ENCODE measurements at places on chromosomes 12 and 14.
A peak's percentile ranks its signal among the peaks of the same experiment; 100 is the strongest.

DNA sequence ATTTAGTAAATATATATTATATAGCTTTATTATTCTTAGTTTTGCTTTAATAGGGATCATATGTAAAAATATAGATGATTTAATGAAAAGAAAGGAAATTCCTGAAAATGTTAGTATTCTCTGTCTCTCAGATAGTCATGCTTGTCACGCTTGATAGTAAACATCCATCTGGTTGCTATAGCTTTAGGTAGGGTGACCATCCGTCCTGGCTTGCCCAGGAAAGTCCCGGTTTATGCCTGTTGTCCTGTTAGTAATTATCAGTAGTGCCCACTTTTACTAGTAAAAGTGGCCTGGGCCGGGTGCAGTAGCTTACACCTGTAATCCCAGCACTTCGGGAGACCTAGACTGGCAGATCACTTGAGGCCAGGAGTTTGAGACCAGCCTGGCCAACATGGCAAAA is 23.8 kb downstream of the CFAP54 start:
- no peaks in the 10 kb centered on the region for H3K36me3 ChIP-seq
- no peak for DNase-seq
- H3K27me3 ChIP-seq: no peaks in the 10 kb centered on the region
- H3K4me3 ChIP-seq: no peak overlapping the region

GRCh38 chr12:66573605-66574004 is 105.3 kb downstream of the GRIP1 start:
- no peak overlapping the region for H3K27ac ChIP-seq
- no peaks in the 10 kb centered on the region for H3K4me1 ChIP-seq
- no peaks in the 10 kb centered on the region for H3K36me3 ChIP-seq
- no peaks in the 10 kb centered on the region for H3K27me3 ChIP-seq
- no peak for DNase-seq

- peaks cover 9% of the 10 kb centered on the region for H3K4me1 ChIP-seq
- H3K27ac ChIP-seq: peak overlapping the region; percentile 60
- peaks cover 80% of the 10 kb centered on the region for H3K36me3 ChIP-seq
- H3K27me3 ChIP-seq: no peaks in the 10 kb centered on the region
- no peak overlapping the region for H3K4me3 ChIP-seq
Observed at GRCh38 chr12:108803428-108804105, 53.8 kb downstream of the SSH1 start.

- no peaks in the 10 kb centered on the region for H3K27me3 ChIP-seq
- H3K36me3 ChIP-seq: peaks cover 45% of the 10 kb centered on the region
- H3K4me1 ChIP-seq: peaks cover 1% of the 10 kb centered on the region
- DNase-seq: no peak
- no peak overlapping the region for H3K27ac ChIP-seq
Observed at GRCh38 chr12:122544537-122544936, 17.5 kb downstream of the KNTC1 start.

DNA sequence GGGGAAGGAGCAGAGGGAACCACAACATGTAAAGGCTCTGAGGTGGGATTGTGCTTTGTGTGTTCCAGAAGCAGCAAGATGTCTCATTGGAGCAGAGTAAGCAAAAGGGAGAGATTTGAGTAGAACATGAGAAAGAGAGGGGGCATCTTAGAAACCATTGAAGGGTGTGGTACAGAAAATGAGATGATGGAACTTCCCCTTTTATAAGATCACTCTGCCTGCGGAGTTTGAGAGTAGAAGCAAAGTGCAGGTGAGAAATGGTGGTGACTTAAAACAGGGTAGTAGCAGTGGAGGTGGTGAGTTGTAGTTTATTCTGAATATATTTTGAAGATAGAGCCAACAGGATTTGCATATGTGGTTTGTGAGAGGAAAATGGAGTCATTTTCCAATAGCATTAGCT is 56.0 kb downstream of the FBXO34 start:
- peaks cover 36% of the 10 kb centered on the region for H3K4me1 ChIP-seq
- no peak overlapping the region for H3K27ac ChIP-seq
- peaks cover 18% of the 10 kb centered on the region for H3K36me3 ChIP-seq
- H3K27me3 ChIP-seq: no peaks in the 10 kb centered on the region
- no peak for DNase-seq
- H3K4me3 ChIP-seq: no peak overlapping the region

GRCh38 chr12:49932023-49932422 is 18.5 kb upstream of the AQP2 start:
- H3K4me3 ChIP-seq: no peak overlapping the region
- no peaks in the 10 kb centered on the region for H3K36me3 ChIP-seq
- H3K27me3 ChIP-seq: peaks cover 7% of the 10 kb centered on the region
- no peak overlapping the region for H3K27ac ChIP-seq

- no peak overlapping the region for H3K27ac ChIP-seq
- no peaks in the 10 kb centered on the region for H3K36me3 ChIP-seq
- no peak overlapping the region for H3K4me3 ChIP-seq
- peaks cover 3% of the 10 kb centered on the region for H3K4me1 ChIP-seq
- H3K27me3 ChIP-seq: peaks cover 62% of the 10 kb centered on the region
Observed at GRCh38 chr12:125185311-125185739, 120.1 kb downstream of the AACS start.

DNA sequence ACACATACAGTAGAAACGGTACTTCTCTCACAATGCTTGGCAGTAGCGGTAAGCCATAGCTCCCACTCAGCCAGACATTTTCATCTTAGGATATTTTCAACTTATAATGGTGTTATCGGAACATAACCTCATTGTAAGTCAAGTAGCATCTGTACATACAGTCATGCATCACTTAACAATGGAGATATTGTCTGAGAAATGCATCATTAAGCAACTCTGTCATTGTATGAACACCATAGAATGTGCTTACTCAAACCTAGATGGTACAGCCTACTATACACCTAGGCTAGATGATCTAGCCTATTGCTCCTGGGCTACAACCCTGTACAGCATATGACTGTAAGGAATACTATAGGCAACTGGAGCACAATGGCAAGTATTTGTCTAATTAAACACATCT is 40.8 kb downstream of the RPS6KA5 start:
- H3K36me3 ChIP-seq: peaks cover 21% of the 10 kb centered on the region
- H3K27me3 ChIP-seq: no peaks in the 10 kb centered on the region

DNA sequence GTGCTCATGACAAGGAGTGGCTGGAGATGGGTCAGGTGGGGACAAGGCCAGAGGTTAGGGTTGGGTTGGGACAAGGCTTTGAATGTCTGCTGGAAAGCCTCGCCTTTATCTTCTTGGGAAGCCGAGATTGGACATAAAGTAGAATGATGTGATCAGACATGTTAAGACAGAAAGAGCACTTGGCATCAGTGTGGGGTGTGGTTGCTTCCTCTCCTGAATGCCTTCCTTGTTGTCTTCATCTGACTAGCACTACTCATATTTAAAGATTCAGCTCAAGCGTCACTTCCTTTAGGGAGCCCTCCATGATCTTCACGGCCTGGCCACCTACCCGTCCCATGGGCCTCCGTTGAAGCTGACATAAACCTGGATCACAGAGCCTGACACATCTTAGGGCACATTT is 14.8 kb upstream of the C12orf75 start:
- H3K36me3 ChIP-seq: peaks cover 69% of the 10 kb centered on the region
- H3K4me1 ChIP-seq: peaks cover 35% of the 10 kb centered on the region
- no peaks in the 10 kb centered on the region for H3K27me3 ChIP-seq
- DNase-seq: no peak
- H3K27ac ChIP-seq: no peak overlapping the region
- H3K4me3 ChIP-seq: no peak overlapping the region

- H3K36me3 ChIP-seq: no peaks in the 10 kb centered on the region
- H3K27ac ChIP-seq: no peak overlapping the region
- H3K27me3 ChIP-seq: no peaks in the 10 kb centered on the region
- DNase-seq: no peak
- H3K4me3 ChIP-seq: no peak overlapping the region
Observed at GRCh38 chr12:115140981-115141655, 457.1 kb upstream of the TBX3 start.

DNA sequence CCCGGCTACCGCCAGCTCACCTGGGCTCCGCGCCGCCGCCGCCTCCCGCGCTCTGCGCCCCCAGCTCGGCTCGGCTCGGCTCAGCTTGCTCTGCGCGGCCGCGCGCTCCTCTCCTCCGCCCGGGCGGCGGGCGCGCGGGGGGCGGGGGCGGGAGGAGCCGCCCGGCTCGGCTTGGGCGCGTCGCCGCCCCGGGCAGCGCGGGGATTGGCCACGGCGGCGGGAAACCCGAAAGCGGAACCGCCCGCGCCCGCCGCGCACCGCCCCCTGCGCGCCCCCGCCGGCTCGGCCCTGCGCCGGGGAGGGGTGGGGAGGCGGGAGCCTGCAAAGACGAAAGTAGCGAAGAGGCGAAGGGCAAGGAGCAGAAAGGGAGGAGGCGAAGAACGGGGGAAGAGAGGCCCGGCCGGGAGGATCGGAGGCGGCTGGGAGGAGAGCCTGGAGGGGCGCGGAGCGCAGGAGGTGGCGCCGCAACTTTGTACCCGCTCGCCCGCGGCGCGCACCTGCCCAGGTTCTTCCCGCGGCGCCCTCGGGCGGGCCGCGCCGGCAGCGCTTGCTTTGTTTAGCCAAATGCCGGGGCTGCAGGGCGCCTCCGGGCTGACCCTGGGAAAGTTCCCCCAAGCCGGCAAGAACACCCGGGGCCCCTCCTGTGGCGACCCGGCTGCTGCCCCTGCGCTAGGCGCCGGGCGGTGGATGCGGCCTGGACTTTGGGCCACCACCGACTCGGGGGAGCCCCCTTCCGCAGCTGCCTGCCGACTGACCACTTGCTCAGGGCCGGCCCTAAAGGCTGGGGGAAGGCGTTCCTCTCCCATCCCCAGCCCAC is at the start of gene CAMKK2:
Gene CAMKK2 (minus strand): TSS at position 92 of the 817 bp plus-strand sequence. CDS start 22,183 bp downstream, outside the sequence.
- H3K36me3 ChIP-seq: peaks cover 15% of the 10 kb centered on the region
- H3K27ac ChIP-seq: peak within 1 kb of the TSS; percentile 86
- peaks cover 4% of the 10 kb centered on the region for H3K27me3 ChIP-seq

DNA sequence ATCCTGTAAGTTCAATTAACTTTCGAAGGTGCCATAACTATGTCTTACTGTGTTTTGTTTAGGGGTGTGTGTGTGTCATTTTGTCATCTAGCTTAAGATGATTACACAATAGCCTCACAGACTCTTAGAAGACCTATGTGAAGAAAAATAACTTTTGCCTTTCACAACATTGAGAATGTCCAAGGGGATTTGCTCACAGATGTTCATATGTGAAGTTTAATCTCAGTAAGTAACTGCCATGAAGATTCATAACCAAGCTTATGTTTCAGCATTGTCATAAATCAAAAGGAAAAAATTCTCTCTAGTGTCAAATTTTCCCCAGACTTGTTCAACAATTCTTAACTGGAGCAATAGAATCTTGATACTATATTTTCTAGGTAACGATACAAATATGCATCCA is 226.1 kb upstream of the PRKD1 start:
- H3K27me3 ChIP-seq: no peaks in the 10 kb centered on the region
- no peak for DNase-seq
- H3K27ac ChIP-seq: no peak overlapping the region
- H3K36me3 ChIP-seq: no peaks in the 10 kb centered on the region

GRCh38 chr12:68225576-68226476 is at the start of gene IL26:
Gene IL26, minus strand, starts transcription at chr12:68225810. Its CDS starts 54 bp downstream, at chr12:68225756.
- peaks cover 29% of the 10 kb centered on the region for H3K4me1 ChIP-seq
- no peak for DNase-seq
- no peaks in the 10 kb centered on the region for H3K36me3 ChIP-seq
- peaks cover 39% of the 10 kb centered on the region for H3K27me3 ChIP-seq
- no peak within 1 kb of the TSS for H3K4me3 ChIP-seq

DNA sequence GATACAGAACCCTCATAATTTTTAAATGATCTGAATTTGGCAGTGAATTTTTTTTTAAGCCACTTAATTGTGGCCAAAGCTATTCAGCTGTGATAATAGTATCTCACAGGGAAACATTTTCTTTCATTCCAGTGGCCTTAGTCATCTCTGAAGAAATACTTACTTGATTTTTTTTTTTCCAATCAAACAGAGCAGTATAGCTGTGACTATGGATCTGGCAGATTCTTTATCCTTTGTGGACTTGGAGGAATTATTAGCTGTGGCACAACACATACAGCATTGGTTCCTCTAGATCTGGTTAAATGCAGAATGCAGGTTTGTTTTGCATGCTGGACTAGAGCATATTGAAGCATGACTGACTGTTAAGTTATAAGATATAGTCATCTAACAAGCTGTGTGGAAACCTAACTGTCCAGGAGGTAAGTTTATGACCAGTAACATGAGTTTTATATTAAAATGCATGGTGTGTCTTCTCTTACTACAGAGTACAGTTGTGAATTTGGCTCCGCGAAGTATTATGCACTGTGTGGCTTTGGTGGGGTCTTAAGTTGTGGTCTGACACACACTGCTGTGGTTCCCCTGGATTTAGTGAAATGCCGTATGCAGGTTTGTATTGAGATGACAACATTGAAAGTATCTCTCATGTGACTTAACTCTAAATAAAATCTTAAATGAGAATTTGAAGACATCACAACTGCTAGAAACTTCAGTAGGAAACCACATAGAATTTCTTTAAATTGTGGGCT is 1.9 kb downstream of the SLC25A3 start:
- no peak for DNase-seq
- H3K4me1 ChIP-seq: peaks cover 23% of the 10 kb centered on the region
- H3K27ac ChIP-seq: peak overlapping the region; percentile 63
- H3K27me3 ChIP-seq: no peaks in the 10 kb centered on the region
- peaks cover 63% of the 10 kb centered on the region for H3K36me3 ChIP-seq

- no peaks in the 10 kb centered on the region for H3K27me3 ChIP-seq
- no peaks in the 10 kb centered on the region for H3K36me3 ChIP-seq
- DNase-seq: no peak
- H3K27ac ChIP-seq: no peak overlapping the region
Observed at GRCh38 chr14:93010522-93011140, 87.7 kb downstream of the CHGA start.

- no peak overlapping the region for H3K27ac ChIP-seq
- DNase-seq: no peak
- no peaks in the 10 kb centered on the region for H3K4me1 ChIP-seq
- peaks cover 4% of the 10 kb centered on the region for H3K27me3 ChIP-seq
- H3K4me3 ChIP-seq: no peak overlapping the region
Observed at GRCh38 chr12:19741132-19741489, 301.8 kb downstream of the AEBP2 start.

GRCh38 chr12:33277376-33277775 is 162.2 kb downstream of the SYT10 start:
- no peaks in the 10 kb centered on the region for H3K36me3 ChIP-seq
- no peaks in the 10 kb centered on the region for H3K27me3 ChIP-seq
- DNase-seq: no peak

DNA sequence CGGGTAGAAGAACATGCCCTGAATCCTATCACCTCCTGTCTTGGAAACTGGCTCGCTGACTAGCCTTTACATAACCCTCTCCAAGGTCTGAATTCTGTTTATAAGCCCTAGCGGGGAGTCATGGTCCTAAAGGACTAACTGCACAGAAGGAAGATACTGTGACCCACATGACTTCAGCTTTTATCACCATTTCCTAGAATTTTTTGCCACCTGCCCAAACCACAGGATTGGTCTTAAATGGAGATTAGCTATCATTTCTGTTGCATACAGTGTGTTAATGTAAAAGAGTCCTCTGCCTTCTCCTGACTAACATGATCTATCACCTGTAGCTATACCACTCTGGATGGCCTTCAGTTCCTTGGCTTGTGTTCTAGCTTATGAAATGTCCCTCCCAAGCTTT is 319.2 kb downstream of the DUSP6 start:
- no peak overlapping the region for H3K27ac ChIP-seq
- no peak for DNase-seq
- H3K27me3 ChIP-seq: no peaks in the 10 kb centered on the region
- no peak overlapping the region for H3K4me3 ChIP-seq
- peaks cover 55% of the 10 kb centered on the region for H3K4me1 ChIP-seq
